Right kidney (tissue), 9 donors: ENCODE measurements at places on chromosomes 16 and 17.
A peak's percentile ranks its signal among the peaks of the same experiment; 100 is the strongest.

DNA sequence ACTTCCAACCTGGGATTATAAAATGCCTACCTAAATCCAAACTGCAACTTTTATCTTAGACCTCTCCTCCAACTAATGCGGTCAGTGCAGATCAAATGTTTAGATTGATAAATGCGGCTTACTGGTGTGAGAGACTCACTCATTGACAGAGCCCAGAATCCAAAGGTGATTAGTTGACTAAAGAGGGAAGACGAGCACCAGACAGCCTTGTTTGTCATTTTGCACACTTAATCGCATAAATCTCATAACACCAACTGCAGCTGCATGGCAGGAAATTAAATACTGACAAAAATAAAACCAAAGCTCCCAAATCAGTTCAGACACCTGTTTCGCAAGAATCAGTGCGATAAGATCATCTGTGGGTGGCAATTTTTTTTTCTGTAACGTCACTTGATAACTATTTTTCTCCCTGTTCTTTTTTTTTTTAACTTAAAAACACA is 35.9 kb downstream of the NACA2 start:
- no peak for DNase-seq

DNA sequence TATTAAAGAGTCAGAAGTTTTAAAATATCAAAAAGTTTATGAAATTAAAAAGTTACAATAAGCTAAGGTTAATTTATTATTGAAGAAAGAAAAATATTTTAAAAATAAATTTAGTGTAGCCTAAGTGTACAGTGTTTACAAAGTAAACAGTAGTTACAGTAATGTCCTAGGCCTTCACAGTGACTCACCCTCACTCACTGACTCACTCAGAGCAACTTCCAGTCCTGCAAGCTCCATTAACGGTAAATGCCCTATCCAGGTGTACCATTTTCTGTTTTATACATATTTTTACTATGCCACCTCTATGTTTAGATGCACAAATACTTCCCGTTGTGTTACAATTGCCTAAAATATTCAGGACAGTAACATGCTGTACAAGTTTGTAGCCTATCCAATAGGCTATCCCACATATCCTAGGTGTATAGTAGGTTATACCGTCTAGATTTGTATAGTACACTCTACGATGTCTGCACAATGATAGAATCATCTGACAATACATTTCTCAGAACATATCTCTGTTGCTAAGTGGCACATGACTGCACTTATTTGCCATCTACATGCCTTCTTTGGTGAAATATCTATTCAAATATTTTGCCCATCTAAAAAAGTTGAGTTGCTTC is 67.2 kb upstream of the WSB1 start:
- no peak for DNase-seq

GRCh38 chr17:19347323-19348080 is 15.0 kb downstream of the B9D1 start:
- DNase-seq = no peak

GRCh38 chr16:65658349-65658748 is 536.5 kb upstream of the CDH11 start:
- DNase-seq = no peak

DNA sequence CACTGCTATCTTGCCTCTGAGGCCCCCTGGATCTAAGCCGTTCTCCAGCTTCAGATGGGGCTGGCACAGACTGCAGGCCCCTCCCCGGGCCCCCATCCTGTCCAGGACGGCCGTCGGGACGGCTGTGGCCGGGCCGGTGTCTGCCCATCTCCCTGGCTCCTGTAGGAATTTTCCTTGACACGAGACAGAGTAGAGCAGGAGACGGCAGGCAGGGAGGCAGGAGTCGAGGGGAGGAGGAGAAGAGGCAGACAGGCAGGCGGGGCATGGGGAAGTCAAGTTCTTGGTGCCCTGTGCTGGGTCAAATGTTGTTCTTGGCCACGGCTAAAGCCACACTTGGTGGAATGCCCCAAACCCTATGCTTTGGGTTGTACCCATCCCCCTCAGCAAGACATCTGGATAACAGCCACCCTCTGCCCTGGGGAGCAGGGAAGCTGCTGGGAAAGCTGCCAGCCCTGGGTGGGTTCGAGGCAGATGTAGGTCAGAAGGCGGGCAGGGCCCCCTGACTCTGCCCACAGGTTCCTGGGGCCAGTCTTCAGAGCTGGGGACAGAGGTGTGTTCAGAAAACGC is 4.0 kb downstream of the C1QTNF1 start:
- no peak for DNase-seq

DNA sequence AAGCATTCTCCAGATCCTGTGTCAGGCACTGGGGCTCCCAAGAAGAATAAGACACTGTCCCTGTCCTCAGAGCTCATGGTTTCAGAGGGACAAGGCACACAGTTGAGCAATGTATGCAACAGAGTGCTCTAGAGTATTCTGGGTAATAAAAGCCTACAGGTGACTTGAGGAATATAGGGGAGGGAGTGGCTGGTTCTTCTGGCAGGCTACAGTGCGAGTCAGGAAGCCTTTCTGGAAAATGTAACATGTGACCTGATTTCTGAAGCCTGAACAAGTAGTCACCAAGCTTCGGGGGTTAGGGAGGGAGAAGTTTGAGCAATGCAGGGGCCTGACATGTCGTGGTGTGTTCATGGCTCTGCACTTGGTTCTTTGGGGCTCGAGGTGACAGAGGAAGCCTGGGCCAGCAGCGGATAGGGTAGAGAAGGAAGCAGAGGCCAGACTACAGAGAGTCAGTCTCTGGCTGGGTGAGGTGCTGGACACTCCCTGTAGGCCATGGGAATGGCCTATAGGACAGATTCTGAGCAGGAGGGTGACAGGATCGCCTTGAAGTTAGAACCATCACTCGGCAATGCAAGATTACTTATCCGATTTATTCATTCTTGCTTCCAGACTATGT is 16.0 kb upstream of the LRRC75A start:
- DNase-seq = no peak

DNA sequence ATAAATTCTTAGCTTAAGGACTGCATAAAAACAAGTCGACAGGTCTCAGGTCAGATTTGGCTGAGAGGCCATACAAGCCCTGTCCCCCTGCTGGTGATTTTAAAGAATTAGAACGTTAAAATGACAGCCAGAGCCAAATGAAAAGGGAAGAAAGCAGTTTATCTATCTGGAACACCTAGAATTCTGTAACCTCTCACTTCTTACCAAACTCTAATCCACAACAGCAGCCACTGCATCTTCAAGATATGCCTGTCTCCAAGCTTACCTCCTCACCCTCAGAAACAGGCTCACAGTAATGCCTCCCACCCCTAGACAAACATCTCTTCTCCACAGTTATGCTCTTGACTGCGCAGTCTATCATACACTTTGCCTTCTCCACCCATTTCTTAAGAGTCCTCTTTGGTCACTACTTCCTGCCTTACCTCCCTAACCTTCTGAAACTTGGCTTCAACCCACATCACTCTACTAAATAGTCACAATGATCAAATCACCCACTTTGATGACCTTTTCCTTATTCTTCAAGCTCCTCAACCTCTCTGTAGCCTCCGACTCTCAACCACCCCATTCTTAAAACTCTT is 14.2 kb downstream of the ANKFY1 start:
- DNase-seq = no peak

DNA sequence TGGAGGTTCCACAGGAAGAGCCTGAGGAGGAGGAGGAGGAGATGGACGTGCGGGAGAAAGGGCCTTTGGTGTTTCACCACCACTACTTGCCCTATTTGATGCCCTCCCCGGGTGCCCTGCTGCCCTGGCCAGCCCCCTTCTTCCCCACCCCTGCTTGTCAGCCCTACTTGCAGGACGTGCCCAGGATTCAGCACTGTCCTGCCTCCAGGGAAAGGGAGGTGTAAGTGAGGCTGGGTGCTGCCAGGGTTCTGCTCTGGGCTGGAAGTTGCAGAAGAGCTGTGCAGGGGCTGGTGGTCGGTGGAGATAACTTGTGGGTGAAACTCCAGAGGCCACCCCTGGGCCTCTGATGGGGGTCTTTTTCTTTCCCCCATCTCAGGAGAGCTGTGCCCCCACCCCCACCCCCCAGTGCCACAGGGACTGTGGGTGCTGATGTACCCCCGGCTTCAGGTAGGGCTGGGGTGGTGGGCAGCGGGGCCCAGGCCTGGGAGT is 3.0 kb downstream of the PRR29 start:
- DNase-seq = no peak

- DNase-seq = no peak
Measured at GRCh38 chr17:39566094-39566850, 41.4 kb downstream of the NEUROD2 start.

DNA sequence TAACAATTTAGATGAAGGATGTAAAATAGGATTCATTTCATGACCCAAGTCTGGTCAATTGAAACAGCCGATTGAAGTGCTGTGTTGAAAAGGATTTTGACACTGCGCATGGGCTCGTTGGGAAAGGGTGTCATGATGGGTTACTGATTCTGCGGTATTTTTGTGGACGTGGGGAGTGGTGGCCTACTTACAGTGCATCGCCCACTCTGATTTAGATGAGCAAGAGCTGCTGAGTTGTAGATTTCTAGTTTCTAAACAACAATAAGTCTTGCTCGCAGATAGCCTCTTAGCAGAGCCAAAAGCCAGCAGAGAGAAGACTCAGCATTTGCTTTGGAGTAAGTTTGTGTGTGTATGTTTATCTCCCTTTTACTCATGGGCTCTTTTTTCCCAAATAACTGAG is 731.0 kb downstream of the MAF start:
- DNase-seq = no peak

DNA sequence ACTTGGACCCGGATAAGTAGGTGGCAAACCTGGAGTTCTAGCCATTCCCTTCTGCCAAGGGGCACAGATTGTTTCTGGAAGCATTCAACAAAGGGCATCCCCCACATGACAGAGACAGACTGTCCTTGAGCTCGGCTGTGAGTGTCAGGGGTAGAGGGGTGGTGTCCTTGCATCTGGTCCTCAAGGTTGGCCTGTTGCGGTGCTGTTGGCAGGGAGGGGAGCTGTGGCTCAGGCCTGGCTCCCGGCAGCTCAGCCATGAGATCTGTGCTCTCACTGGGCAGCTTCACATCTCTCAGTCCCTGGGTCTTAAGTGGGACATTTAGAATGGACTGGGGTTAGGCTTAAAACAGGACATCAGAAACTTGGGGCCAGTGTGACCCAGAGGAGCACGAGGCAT is 20.4 kb downstream of the CCDC182 start:
- DNase-seq = no peak

DNA sequence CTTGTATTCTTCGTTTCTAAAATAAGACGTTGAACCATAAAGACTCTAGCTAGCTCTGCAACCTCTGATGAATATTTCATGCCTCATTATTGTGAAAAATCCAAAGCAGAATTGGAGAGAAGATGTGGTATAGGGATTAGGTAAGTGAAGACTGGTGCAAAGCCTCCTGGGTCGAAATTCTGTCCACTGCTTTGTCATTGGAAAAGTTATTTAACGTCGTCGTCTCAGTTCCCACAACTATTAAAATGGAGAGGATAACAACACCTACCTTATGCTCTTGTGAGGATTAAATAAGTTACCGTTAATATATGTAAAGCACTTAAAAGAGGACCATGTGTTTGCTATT is 1.4 kb upstream of the PRPSAP2 start:
- DNase-seq = no peak

DNA sequence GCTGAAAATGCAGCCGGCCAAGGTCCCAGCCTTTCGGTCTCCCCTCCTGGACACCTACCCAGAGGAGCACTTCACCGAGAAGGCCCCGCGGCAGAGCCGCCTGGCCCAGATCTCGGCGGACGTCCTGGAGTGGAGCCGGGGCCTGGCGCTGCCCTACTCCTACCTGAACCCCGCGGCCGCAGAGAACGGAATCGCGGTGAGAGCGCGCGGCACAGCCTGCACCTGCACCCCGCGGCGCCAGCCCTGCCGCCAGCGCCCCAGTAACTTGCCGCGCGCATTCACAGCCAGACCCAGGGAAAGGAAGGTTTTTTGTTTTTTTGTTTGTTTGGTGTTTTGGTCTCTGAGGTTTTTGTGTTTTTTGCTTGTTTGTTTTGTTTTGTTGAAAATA is 15.2 kb downstream of the ALOX12B start:
- DNase-seq = peak; percentile 24

GRCh38 chr16:46783800-46784199 is 35.7 kb upstream of the MYLK3 start:
- DNase-seq = no peak

DNA sequence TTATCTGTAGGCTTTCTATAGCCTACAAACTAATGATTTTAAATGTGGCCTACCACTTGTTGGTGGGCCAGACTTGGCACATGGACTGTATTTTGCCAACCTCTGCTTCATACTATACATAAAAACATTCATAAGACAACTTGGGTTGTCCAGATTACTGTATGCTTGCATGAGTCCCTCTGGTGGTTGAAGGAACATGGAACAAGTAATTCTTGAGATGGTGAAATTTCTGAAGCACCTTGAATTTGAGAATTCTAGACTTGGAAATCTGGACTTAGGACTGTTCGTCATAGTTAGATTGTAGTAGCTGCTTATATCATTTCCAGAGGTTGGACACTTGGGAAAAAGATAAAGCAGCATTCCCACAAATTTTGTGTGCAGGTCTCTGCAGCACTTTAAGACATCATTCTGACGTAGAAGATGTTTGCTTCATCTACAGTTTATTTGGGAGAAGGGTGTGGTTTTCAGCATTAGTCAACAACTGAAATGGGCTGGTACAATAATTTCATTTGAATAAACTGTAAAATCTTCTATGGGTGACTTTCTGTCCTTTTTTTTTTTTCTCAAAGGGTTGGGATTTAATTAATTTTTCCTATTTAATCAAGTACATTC is 31.2 kb downstream of the NFATC3 start:
- DNase-seq = no peak

DNA sequence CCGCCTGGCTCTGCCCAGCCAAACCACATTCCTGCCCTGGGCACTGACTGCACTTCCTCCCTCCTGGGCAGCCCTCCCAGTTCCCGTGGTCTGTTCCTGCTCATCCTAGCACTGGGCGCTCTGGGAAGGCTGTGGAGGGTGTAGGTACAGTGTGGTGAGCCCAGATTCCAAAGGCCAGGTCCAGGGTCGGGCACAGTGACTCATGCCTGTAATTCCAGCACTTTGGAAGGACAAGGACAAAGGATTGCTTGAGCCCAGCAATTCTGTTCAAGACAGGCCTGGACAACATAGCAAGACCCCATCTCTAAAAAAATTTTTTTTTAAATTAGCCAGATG is 30.6 kb downstream of the C16orf74 start:
- no peak for DNase-seq

- DNase-seq = no peak
Measured at GRCh38 chr17:17943281-17943984, 28.8 kb downstream of the TOM1L2 start.
